ENCODE measurements at places on chromosomes 12 and 14.

- no peak for DNase-seq
Measured at GRCh38 chr12:49138587-49138986, 7.4 kb upstream of the TUBA1B start.

DNA sequence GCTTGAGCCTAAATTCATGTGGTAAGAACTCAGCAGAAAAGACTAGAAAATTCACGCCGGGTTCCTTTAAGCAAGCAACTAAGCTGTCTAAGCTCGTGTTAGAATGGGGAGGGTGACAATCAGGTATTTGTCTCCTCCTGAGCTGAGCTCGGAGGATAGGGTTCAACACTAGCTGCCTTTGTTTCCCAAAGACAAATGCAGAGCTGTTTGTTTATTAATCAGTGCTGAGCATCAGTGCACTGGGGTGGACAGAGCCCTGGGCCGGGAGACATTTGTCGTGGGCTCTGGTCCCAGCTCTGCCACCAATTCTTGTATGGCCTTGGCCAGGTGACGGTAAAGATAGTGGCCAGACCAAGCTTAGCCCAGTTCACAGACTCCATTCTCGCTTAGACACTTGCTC lies 43.7 kb downstream of the DEGS2 start:
- DNase-seq = no peak

- no peak for DNase-seq
Measured at GRCh38 chr12:101490286-101490920, 15.3 kb downstream of the SPIC start.

GRCh38 chr14:85224241-85224640 lies 305.7 kb upstream of the FLRT2 start:
- no peak for DNase-seq

- no peak for DNase-seq
Measured at GRCh38 chr12:6834873-6835272, 5.9 kb upstream of the GNB3 start.

DNA sequence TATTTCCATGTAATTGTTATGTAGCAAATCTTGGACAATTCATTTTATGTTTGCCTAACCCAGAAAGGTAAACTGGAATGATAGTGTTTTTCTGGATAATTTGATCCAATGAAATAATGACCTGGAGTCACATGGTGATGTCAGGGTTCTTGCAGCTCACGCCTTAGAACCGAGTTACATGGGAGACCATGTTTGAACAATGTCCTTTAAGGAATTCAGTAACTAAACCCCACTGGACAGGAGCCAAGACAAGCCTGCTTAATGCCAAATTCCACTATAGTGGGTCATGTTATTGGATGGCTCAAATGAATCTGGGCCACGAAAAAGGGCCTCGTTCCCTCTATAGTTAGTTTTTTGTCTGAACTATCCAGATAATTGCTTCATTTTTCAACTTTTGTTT lies 255.8 kb upstream of the HMGA2 start:
- no peak for DNase-seq

GRCh38 chr14:47148686-47149085 lies 497.1 kb upstream of the RPL10L start:
- DNase-seq = no peak

- DNase-seq = no peak
Measured at GRCh38 chr12:92149563-92149962, 3.9 kb upstream of the BTG1 start.

- peak; percentile 50 for DNase-seq
Measured at GRCh38 chr14:99687284-99688209, 3.4 kb downstream of the CYP46A1 start.

GRCh38 chr14:60984196-60984595 lies 3.2 kb downstream of the SLC38A6 start:
- no peak for DNase-seq

- DNase-seq = peak; percentile 58
Measured at GRCh38 chr14:60722357-60723115, 1.6 kb downstream of the SIX4 start.

DNA sequence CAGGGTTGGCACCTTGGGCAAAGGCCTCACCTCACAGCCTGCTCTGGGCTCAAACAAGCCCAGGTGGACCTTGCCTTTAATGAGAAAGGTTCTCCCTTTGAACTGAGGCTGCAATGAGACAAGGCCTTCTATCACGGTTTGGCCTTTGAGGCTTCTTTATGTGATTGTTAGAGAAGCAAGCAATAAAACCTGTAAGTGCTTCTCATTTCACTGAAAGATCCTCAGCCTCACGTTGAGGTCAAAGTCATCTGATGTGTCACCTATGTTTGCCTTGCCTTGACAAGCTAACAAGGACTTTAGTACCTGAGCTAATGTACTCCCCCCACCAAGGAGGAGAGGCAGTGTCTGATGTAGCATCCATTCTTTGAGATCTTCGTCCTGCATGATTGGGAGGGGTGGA lies 155.9 kb upstream of the RBM19 start:
- DNase-seq = no peak

DNA sequence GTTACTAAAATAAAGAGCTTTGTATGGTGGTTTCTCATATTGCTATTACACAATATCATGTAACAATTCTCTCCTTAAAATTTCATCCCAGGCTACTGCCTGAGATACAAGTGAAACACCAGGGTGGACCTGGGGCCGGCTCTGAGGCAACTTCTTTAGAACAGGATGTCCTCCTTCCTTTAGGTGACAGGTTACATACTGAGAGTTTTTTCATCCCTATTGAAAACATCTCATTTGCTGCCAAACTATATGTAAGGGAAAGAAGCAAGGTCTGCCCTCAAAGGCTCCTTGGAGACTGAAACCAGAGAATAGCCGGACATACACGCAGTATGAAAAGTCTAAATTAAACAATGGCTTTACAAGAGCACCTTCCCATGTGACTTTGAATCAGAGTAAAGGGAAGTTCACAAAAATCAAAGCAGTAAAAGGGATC lies 139.9 kb downstream of the DUSP6 start:
- DNase-seq = no peak

- DNase-seq = peak; percentile 79
Measured at GRCh38 chr14:95527387-95528002, 7.4 kb upstream of the GLRX5 start.
